Stimulated activated CD8-positive, alpha-beta memory T cell treated with anti-CD3 and anti-CD28 coated beads, Interleukin-4, amount 100 ng/mL, for 1 hour (primary cell): ENCODE measurements at places on chromosomes 2 and 18.

DNA sequence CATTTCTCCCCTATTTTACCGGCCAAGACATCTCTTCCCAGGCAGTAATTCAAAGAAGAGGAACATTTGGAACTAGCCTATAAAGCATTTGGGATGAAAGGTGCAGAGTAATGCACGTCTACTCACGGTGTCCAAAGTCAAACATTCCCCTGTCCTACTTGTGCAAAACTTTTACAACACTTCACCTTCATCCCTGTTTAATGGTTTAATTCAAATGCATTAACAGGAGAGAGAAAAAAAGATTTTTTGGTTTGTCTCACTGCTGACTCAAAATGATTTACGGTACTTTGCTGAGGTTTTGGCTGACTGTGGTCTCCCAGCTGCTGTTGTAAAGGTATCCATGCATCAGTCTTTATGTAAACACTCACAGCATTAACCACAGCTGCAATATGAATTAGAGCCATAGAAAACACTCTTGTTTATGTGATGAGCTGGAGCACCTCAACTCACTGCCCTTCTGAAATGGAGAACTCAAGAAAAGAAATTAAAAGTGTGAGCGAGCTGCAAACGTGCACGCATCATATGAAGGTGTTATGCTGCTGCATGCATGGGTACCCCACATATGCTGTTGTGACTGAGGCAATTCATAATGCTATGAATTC lies 220.5 kb downstream of the PIEZO2 start:
- no peak for DNase-seq

- no peak for DNase-seq
Observed at GRCh38 chr2:75495862-75496261, 64.9 kb downstream of the EVA1A start.

DNA sequence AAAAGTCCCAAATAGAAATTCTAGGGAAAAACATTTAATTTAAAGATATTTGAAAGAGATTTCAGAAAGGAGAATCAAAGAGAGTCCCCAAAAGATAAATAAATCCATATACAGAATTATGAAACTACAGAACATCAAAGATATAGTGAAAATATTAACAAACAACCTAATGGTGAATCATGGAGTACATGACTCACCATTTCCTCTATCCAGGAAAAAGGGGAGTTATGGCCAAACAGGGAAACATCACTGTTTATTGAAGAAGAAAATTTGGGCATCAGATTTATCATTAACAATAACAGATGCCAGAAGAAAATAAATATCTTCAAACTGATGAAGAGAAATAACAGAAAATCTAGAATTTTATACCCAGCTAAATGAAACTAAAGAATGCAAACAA lies 448.3 kb downstream of the CDH2 start:
- DNase-seq = no peak

- DNase-seq = no peak
Observed at GRCh38 chr2:119449521-119449920, 17.9 kb downstream of the TMEM37 start.

- DNase-seq = no peak
Observed at GRCh38 chr2:215948051-215948450, 65.3 kb downstream of the MREG start.

GRCh38 chr2:70709275-70710037 lies 58.5 kb downstream of the ADD2 start:
- DNase-seq = no peak

DNA sequence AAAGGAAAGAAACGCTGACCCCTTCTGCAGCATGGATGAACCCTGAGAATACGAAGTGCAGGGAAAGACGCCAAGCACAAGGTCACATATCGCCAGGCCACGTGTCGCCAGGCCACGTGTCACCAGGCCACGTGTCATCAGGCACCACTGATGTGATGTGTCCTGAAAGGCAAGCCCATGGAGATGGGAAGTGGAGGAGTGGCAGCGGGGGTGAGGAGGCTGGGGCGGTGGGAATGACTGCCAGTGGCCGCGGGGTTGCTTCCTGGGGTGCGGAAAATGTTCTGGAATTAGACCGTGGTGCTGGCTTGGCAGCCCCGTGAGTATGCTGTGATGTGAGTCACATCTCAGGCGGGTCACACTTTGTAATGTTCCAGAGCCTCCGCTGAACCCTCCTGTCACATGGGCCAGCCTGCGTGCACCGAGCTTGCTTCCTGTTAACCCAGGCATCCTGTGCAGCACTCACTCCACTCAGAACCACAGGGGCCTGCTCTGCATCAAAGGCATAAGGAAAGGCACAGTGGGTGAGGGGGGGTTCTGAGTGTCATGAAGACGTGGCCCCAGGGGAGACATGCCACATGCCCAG lies 39.0 kb downstream of the SLC66A2 start:
- no peak for DNase-seq

GRCh38 chr2:8132879-8133278 lies 549.0 kb upstream of the ID2 start:
- no peak for DNase-seq

DNA sequence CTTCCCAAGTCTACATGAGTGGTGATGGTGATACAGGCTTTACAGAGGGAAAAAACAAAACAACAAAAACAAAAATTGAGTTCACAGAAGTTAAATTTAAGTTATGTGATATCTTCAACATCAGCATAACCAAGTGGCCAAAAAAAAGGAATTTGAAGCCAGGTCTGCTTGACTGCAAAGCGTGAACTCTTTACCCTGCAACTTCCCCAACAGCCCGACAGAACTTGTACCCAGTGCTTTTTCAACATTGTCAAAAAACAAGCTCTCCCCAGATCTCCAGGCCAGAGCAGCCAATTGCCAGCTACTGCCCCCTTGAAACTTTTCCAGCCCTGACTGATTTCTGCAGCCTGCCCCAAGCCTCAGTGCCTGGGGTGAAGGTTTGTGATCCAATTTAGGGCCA lies 76.7 kb downstream of the RNF144A start:
- DNase-seq = no peak

- no peak for DNase-seq
Observed at GRCh38 chr2:14363137-14363536, 269.4 kb upstream of the LRATD1 start.

DNA sequence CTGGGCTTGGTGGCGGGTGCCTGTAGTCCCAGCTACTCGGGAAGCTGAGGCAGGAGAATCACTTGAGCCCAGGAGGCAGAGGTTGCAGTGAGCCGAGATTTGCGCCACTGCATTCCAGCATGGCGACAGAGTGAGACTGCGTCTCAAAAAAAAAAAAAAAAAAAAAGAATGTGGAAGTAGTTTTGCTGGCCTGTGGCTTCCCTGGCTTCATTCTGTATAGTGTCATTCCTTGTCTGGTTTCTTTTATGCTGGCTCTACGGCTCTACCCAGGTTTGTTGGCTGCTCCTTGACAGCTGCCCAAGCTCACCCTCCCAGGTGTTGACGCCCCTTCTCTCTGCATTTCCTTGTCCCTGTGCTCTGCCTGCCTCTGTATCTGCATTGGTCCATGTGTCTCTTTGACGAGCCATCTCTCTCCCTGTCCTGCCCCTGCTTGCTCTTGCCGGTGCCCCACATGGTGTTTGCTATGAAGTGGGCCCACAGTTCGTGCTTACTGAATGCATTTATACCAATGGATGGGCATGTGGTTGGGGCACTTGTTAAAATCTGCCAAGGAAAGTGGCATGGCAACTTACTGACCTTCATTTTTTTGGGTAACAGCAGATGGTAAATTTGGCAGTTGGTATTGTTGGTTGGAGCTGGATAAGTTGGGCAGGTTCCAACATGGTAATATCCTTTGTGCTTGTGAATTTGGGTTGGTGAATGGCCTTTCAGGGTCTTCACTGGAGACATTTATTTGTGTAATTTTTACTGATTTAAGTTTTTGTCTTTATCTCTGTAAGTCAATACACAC lies 113.9 kb downstream of the MAP4K4 start:
- no peak for DNase-seq

DNA sequence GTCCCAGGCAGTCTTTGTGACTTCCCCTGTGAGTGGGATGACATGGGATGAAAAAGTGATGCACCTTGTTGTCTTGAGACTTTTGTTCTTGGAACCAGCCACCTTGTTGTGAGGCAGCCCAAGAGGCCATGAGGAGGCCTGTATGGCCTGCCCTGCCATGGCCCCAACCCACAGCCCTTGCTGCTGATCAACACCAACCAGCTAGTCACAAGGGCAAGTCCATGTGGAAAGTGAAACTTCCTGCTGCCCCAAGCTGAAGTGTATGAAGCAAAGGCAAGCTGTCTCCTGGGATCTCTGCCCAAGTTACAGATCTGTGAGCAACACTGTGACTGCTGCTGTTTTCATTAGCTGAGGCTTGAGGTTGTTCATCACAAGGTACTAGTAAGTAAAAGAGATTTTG lies 21.6 kb downstream of the TMEM18 start:
- no peak for DNase-seq

DNA sequence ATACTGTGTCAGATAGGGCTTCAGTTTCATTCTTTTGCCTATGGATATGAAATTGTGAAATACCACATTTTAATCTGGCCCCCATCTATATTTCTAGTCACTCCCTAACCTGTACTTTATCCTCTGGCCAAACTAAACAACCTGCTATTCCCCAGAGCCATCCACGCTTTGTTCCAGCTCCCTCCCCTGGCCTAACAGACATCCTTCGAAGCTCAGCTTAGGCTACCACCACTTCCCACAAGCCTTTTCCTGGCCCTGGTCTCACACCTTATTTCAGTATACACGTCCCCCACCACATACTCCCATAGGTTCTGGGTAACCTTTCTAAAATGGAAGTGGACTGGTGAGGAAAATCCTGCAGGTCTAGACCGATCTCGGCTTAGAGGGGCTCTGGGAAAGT lies 55.4 kb downstream of the MAP4K3 start:
- DNase-seq = no peak

- DNase-seq = no peak
Observed at GRCh38 chr2:223860809-223861738, 23.7 kb upstream of the AP1S3 start.

GRCh38 chr2:3128786-3129185 lies 248.8 kb downstream of the EIPR1 start:
- DNase-seq = no peak

DNA sequence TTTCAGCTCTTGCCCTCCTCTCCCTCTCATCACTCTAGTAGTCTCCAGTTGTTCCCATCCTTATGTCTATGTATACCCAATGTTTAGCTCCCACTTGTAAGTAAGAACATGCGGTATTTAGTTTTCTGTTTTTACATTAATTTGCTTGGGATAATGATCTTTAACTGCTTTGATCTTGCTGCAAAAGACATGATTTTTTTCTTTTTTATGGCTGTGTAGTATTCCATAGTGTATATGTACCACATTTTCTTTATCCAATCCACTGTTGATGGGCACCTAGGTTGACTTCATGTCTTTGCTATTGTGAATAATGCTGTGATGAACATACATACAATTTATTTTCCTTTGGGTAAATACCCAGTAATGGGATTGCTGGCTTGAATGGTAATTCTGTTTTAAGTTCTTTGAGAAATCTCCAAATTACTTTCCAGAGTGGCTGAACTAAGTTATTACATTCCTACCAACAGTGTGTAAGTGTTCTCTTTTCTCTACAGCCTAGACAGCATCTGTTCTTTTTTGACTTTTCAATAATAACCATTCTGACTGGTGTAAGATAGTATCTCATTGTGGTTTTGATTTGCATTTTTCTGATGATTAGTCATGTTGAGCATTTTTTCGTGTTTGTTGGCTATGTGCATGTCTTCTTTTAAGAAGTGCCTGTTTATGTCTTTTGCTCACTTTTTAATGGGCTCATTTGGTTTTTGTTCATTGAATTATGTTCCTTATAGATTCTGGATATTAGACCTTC lies 179.6 kb upstream of the SLC39A10 start:
- no peak for DNase-seq

- DNase-seq = no peak
Observed at GRCh38 chr2:54290356-54291025, 34.5 kb upstream of the TSPYL6 start.

GRCh38 chr2:55751966-55752365 lies 58.3 kb upstream of the PNPT1 start:
- no peak for DNase-seq

DNA sequence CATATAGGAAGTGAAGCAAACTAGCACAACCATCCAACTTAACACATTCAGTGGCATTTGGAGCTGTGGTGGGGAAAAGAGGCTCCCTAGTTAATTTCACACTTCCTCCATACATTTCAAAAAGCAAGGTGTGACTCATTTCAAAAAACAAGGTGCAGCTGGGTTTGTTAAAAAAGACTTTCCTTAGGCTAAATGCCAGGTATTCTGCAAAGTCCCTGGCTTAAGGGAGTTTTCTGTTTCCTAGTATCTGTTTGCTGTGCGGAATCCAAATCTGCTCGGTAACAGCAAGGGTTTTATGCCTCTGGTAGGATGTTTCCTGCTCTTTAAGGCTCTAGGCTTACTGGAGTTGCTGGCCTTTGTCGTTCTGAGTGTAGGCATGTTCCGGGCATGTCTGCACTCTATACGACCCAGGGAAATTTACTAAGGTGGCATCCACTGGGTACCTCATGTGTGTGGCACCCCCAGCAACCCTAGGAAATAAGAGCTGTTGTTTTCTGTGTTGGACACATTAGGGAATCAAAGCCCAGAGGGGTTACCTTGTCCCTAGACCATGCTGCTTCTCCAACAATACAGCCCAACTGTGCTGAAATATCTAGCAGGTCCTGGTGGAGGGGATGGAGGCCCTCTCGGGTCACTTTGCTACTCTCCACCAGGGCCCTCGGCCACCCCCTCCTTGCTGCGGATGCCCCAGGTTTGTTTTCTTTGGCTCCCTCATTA lies 634 bp upstream of the MSGN1 start:
- no peak for DNase-seq

DNA sequence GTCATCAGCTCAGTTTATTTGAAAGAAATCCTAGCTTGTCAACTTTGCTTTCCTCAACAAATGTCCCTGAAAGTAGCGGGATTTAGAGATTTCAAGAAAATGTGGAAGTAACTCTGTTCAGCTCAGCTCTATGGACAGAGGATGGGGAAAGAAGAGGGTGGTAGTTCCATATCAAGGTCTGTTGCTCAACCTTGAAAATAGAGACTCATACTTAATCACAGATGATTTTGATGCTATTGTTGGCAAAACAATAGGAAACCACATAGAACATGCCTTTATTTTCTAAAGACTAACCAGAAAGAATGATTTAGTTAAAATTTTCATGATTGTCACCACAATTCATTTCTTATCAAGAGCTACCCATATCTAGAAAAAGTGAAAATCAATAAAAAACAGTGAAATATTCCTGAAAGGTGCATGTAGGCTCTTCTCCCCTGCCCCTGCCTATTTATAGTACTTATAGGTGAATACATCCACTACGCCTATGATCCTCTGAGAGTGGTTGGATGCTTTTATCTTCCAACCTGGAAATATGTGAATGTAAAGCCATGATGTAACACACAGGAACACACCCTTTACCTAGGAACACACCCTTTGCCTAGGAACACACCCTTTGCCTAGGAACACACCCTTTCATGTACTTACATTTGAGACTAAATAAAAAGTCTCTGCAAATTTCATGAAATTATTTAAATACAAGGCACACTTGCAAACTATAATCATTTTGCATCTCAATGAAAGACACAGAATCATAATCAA lies 65.8 kb downstream of the ETAA1 start:
- no peak for DNase-seq

DNA sequence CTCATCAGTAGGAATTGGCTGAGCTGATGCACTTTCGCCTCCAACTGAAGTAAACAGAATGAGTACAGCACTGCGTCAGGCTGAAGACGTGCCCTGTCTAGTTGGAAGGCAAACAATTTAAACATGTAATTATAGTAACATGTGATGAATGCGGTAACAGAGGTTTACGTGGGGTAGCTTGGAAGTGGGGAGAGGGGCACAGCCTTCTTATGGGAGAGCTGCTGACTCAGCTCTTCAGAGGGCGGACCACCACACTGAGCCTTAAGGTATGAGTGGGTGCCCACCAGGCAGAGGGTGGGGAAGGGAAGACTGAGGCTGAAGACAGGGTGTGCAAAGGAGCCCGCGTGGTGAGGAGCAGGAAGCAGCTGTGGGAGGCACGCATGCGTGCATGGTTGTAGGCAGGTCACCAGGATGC lies 6.2 kb upstream of the EHD3 start:
- no peak for DNase-seq
